ENCODE measurements at places on chromosomes 4 and X. TPM values are rescaled to one million over a fixed set of nuclear protein-coding genes. Genes with fewer than 3 reads are reported as not detected.

Gene CLDN2
- not detected for total RNA-seq

Gene ETDB
- not detected for total RNA-seq

Gene SCRG1
- 0.09 TPM for total RNA-seq

Gene PRDM8
- 2.1 TPM for total RNA-seq

Gene RAP2C
- 14.3 TPM for total RNA-seq

Gene DRD5
- not detected for total RNA-seq

Gene SMIM10L2A
- 0.17 TPM for total RNA-seq

Gene RRH
- total RNA-seq, result not detected

Gene ARHGAP6
- total RNA-seq, result 5.5 TPM

Gene TAF7L
- 0.95 TPM for total RNA-seq

Gene LIN54
- 10.1 TPM for total RNA-seq

Gene ZNF711
- 0.69 TPM for total RNA-seq

Gene UGT2B28
- not detected for total RNA-seq

Gene PI4K2B
- total RNA-seq, result 10.6 TPM

Gene NPY2R
- total RNA-seq, result not detected

Gene WDFY3
- 42.1 TPM for total RNA-seq

Gene PCDH19
- total RNA-seq, result not detected

Gene ADH1C
- total RNA-seq, result 6.1 TPM

Gene KDR
- 0.16 TPM for total RNA-seq

Gene HTR2C
- total RNA-seq, result not detected

Gene GAGE2A
- not detected for total RNA-seq

Gene BCOR
- 4.6 TPM for total RNA-seq

Gene SSX2
- not detected for total RNA-seq

Gene PAGE2
- not detected for total RNA-seq
